Activated gamma-delta T cell treated with Interleukin-2 at 50 U/mL for 16 hours (primary cell): ENCODE measurements at places on chromosomes 12 and 14.

- no peak for DNase-seq
These were observed 15.3 kb downstream of the RNASE2 start for GRCh38 chr14:20970647-20970982.

DNA sequence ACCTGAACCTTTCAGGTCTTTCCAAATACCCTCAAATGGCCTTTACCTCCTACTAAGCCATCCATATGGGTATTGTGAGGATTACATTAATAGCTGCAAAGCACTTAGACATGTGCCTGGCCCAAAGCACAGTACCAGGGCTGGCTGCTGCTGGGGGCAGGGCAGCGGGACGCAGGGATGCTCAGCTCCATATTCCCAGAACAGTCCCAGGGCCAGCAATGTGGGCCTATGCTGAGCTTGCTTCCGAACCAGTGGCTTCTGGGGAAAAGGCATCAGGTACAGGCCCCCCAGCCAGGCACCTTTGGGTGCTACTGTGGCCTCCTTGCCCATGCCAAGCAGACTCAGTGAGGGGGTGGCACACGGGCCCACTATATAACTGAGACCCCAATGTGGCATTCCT lies 10.4 kb downstream of the ACTN1 start:
- DNase-seq: no peak

DNA sequence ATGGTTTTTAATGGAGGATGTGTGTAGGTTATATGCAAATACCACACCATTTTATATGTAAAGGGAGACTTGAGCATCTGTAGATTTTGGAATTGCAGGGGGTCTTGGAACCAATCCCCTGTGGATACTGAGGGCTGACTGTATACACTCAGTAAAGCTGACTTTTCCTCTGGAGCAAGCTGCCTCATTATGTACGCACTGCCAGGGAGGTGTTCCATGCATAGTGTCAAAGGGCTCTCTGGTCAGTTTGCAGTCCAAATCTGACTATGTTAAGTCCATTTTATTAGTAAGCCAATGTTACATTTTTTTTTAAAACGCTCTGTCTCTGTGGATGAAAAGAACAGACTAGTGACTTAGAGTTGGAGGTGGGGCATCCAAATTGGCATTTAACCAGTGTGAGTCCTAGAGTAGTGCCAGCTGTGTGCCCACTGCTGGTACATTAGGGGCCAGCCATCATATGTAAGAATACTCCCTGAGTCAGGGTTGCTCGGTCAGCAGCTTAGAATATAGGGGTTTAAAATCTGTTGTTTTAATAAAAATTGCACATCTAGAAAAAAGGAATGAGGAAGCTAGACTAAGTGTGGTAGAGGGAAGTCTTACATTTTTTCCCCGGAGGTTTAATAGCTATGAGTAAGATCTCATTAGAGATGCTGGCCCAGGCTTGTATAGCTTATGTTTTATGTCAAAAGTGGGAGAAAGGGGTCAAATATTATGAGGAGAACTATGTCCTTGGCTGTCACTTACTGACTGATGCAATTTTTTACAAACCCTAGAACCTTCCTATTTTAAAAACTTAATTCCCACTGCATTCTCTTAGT lies 87.0 kb downstream of the TESC start:
- no peak for DNase-seq

DNA sequence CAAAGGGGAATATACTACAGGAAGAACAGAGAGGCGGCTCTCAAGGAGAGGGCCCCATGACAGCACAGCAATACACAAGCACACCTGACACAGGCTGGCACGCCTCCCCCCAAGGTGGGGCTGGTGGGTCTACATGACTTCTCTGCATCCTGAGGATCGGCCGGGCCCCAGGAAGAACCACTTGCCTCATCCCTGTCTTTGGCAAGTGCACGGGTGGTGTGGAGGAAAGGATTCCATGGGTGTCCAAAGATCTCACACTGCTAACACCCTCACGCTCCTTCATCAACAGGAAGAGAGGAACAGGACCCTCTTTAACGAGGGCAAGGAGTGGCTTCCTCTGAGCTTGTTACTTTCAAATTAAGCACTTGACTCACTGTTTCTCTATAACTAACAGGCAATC lies 7.3 kb downstream of the VAMP1 start:
- no peak for DNase-seq

DNA sequence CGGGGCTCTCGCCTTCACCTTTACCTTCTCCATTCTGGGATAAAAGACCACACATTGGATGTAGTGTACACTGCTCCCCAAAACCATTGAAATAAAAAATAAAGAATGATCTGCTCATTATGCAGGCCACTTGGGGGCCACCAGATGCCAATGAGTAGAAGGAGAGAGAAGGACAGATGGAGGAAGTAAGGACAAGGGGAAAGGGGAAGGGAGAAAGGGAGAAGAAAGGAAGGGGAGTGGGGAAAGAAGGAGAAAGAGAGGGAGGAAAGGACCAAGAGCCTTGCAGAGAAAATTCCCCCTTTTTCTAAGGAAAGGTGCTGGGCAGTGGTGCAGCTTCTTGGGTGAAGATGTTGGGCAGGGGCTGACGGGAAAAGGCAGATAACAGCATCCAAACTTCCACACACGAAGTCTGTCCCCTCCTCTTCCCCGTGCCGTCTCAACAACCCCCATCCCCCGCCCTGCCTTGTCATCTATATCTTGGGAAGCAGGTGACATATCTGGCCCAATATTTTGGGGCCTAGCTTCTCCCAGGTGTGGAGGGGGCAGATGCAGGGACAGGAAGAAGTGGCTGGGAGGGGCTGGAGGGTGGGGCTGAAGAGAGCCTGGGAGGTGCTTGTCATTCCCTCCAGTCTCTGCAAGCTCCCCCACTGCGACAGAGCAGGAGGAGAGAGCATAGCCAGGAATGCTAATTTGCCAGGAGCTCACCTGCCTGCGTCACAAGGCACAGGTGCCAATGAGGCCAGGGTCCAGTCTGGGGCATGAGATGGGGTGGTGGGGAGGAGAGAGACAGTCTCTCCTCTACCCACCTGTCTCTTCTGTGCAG lies 107.5 kb downstream of the SINHCAF start:
- no peak for DNase-seq

DNA sequence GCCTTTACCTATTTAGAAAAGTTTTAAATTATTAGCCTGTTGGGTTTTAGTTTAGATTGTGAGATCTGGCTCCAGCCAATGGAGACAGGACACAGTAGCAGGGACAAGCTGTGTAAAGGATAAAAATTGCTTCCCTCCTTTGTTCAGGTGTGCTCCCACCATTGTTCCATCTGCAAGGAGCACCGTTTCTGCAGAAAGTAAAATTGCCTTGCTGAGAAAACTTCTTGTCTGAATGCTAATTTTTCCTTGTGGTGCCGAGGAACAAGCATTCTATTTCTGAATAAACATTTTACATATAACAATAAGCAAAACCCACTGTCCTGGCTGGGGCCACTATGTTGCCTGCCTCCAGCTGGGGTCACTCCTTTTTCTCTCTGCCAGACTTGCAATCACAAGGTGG lies 72.7 kb upstream of the ZFP36L1 start:
- no peak for DNase-seq

GRCh38 chr12:110371408-110372055 lies 32.0 kb downstream of the ANAPC7 start:
- no peak for DNase-seq

DNA sequence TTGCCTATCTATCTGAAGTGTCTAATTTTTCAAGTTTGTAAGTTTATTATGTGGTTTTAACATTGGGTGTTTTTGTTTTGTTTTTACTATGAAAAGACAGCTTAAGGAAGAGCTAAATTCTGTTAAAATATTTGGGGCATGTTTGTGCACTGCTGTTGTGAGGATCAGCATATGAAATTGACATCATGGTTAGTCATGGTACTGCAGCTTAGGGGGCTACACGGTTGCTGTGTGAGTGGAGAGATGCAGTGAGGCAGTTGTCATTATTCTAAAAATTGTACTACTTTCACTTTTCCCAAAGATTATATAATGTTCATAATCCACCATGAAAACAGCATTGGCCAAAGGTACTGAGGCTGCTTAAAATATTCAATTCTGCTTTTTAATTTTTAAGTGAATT lies 49.0 kb downstream of the ZC3H14 start:
- no peak for DNase-seq

- DNase-seq: no peak
These were observed 21.0 kb upstream of the DCN start for GRCh38 chr12:91203610-91204009.

DNA sequence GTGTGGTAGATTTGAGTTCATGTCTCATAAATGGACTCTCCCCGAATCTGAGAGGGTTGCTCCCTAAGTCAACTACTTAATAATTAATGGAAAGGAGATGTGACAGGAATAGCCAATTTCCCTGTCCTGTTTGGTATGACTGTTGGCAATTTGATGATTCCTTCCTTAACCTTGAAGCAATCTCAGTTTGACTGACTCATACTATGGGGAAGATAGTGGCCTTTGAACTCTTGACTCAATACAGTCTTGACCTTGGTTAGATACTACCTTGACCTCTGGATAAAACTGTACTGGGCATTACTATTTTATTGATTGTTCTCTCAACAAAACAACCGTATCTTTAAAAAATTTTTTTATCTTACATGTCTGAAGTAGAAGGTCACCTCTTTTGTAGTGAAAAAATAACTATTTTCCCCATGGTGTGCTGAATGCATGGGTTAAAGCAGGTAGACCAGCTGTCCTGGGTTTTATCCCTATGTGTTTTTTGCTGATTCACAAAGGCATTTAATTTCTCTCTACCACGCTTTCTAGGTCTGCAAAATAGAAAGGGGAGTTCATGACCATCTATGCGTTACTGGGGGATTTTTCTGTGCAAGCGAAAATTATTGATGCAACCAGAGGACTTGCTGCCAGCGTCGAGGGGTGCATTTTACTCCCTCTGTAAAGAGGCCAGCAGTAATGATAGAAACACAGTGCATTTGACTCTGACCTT lies 80.1 kb downstream of the ETV6 start:
- DNase-seq: no peak

GRCh38 chr12:46547421-46548354 lies 175.1 kb upstream of the SLC38A2 start:
- no peak for DNase-seq

- no peak for DNase-seq
These were observed 151.6 kb upstream of the ARID2 start for GRCh38 chr12:45577844-45578399.

GRCh38 chr14:64195199-64195598 lies 99.0 kb downstream of the ESR2 start:
- DNase-seq: no peak

GRCh38 chr12:95701275-95701674 lies 89.3 kb downstream of the NTN4 start:
- no peak for DNase-seq

- DNase-seq: no peak
These were observed 147.5 kb downstream of the KITLG start for GRCh38 chr12:88432531-88433490.

GRCh38 chr12:2374092-2374906 lies 321.5 kb downstream of the CACNA1C start:
- DNase-seq: no peak

- no peak for DNase-seq
These were observed 5.7 kb downstream of the NEDD8 start for GRCh38 chr14:24226473-24226872.

GRCh38 chr14:94480809-94481208 lies 4.8 kb upstream of the SERPINA9 start:
- DNase-seq: no peak

GRCh38 chr12:31362759-31363415 lies 36.9 kb upstream of the SINHCAF start:
- DNase-seq: no peak

DNA sequence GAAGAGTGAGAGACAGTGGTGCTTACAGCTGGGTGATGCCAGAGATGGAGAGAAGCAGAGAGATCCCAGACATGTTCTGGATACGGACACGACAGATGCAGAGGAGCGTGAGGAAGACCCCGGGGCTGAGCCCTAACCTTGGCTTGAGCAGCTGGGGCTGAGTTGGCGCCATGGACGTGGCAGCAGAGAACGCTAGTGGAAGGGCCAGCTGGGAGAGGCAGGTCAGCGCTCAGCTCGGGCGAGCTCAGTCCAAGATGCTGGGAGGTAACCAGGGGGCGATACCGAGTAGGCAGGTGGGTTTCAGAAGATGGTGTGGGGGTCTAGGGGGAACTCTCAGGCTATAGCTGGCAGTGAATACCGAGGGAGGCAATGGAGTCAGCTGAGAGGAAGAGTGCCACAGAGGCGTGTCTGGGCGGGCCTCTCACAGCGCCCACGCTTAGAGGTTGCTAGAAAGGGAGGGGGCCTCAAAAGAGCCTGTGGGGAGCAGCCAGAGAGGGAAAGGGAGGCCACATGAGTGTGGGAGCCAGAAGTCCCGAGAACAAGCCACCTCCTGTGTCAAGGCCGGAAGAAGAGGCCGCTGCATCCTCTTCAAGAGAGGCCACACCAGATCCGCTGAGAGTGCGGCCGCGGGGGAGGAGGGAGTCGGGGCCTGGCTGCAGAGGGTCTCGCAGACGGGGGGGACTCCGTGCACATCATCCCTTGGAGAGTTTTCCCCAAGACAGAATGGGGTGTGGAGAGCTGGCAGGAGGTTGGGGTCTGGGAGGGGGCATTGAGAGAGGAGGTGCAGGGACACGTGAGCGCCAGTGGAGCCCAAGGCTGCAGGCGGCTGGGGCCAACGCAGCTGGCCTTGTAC lies 57.0 kb upstream of the DIO3 start:
- no peak for DNase-seq

DNA sequence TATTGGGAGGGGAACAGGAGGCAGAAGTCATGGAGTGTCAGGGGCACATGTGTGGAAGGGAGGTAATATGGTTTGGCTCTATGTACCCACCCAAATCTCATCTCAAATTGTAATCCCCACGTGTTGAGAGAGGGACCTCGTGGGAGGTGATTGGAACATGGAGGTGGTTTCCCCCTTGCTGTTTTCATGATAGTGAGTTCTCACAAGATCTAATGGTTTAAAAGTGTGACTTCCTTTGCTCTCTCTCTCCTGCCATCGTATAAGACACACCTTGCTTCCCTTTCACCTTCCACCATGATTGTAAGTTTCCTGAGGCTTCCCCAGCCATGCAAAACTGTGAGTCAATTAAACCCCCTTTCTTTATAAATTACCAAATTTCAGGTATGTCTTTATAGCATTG lies 41.6 kb upstream of the CDK17 start:
- peak; percentile 5 for DNase-seq

DNA sequence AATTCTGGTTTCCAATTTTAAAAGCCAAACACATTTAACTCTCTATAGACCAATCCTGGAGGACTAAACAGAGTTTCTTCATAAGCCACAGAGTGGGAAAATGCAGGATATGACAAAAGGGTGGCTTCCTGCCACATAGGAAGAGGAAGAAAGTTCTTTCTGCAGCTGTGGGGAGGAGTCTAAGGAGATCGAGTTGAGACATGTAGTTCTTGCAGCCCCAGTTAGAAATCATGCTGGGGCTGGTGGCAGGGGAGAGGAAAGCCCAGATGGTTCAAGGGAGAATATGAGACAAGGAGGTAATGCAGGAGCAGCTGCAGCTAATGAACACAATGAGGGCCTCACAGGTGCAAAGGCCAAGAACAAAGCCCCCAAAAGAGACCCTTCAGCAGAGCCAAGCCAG lies 85.0 kb upstream of the ARID2 start:
- DNase-seq: no peak

GRCh38 chr12:62799766-62800406 lies 135.1 kb downstream of the PPM1H start:
- no peak for DNase-seq

- DNase-seq: no peak
These were observed 29.3 kb downstream of the PPM1A start for GRCh38 chr14:60278350-60278749.

GRCh38 chr14:34711169-34711568 lies 3.2 kb downstream of the CFL2 start:
- no peak for DNase-seq
